ENCODE measurements at places on chromosomes 5 and 9.

DNA sequence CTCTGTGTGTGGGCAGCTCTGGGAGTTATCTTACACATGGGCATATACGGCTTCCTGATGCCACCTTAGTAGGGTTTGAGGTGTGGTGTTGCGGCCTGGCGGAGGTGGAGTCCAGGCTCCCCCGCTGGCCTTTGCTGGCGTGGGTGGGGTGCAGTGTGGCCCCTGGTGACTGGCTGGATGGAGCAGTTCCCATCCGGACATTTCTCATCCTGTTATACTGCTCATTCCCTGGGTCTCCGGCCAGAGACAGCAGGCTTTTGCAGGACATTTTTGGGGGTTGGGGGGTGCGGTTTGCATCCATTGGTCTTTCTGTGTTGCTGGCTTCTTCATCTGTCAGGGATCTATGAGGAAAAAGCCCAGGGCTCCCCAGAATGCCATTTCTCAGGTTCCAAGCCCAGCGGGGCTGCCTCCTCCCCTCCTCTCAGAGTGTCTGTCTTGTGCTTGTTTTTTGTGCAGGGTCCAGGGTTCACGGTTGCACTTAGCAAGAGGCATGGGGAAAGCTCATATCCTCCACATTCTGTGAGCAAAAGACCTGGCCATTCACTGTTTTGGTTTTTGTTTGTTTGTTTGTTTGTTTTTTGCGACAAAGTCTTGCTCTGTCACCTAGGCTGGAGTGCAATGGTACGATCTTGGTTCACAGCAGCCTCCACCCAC is 22.3 kb downstream of the NDUFS6 start:
- DNase-seq = no peak

GRCh38 chr9:112570671-112571167 is 84.1 kb downstream of the KIAA1958 start:
- no peak for DNase-seq

DNA sequence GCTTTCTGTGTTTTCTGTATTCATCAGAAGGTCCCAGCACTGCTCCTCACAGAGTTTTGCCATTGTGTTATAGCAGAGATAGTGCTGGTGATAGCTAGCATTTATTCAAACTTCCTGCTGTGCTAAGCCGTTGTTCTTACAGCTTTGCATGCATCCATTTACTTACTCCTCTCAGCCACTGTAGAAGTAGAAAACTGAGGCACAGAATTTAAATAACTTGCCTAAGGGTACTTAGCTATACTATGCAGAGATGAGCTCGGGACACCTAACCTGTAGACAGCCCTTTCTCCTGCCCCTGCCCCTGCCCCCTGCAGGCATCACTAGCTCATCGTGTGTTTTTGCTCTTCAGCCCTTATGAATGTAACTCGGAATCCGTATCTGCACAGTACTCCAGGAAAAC is 227.6 kb downstream of the SAXO1 start:
- no peak for DNase-seq

DNA sequence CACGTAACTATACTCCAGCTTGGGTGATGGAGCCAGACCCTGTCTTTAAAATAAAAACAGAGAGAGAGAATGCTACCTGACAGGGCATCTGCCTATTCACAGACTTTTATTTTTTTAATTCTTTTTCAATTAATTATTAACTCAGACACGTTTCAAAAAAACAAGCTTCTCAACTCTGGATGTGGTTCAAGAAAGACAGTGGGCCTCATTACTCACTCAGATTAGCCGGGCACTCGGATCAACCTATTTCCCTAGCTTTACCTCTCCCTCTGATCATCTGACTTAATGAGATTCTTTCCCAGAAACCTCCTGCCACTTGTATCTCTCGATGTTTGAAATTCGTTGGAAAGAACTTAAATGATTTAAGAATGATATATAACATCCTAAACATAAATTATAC is 134.1 kb downstream of the TRPM6 start:
- DNase-seq = no peak

DNA sequence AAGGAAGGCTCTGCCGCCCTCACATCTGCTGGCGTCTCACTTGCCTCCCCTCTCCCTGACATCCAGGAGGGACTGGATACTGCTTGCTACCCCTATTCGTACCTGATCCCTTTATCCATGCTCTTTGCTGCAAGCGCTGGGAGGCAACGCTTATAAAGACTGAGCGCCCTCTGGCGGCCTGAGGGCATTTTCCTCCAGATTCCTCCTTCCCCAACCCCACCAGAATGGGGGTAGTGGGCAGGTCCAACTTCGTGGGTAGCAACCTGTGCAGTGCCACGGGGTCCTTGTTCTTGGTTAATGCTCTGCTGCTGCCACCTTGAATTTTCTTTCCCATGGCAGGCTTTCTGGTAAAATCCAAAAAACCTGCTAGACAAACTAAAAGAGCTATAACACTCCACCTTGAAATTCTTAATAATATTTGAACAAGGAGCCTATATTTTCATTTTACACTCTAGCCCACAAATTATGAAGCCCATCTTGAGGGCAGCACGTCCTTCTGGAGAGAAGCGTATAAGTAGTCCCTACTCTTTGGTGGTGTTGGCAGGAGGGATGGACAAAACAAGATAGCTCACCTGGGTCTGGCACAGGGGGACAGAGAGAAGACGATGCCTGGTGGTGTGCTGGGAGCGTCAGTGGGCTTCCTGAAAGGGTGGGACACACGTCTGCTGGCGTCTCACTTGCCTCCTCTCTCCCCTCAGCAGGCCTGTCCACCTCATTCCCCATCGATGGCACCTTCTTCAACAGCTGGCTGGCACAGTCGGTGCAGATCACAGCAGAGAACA is 52.5 kb downstream of the JADE2 start:
- peak; percentile 86 for DNase-seq

DNA sequence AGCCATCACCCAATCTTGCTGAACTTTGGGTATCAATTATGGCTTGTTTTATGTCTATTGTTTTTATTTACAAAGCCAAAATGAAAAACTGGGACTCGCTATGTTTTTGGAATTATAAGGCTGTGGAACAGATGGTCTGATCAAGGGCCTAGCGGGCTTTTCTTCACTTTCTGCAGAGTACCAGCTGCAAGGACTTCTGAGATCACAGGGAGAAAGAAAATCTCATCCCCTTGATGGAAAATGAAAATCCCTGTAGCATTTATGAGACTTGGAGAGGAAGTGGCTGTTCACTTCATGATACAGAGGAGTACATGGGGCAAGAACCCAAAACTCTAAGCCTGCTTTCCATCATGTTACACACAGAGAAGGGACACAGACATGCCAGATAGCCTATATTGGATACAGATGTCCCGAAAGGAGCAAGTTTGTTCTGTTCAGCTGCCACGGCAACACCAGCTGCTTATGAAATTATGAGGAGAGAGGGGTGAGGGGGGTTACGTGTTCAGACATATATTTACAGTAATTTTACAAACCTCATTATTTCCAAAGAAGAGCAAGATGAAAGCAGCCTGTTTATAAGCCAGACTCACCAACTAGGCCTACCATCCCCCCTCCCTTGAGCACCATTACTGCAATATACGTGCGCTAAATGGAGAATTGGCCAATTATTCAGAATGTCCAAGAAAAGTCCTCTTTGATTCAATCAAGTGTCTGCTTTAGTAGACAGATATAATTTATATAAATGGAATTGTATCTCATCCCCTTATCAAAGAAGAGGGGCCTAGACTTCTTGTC is 220.0 kb downstream of the MARCHF11 start:
- no peak for DNase-seq

DNA sequence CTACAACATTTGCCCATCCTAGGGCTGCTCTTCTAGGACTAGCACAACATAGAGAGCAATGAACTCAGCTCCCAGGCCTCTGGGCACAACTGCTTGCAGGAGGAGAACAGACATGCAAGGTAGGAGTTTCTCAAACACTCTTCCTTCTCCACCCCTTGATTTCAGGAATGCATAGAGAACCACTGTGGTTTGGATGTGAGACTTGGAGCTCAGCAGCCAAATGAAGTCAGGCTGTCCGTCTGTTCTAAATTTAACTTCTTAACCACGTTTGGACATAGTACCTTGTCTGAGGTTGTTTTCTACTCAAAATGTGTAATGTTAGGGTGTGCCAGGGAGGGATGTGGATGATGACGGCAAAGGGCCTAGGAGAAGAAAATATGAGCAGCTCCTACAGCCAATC is 515.1 kb upstream of the TNC start:
- DNase-seq = no peak

- no peak for DNase-seq
Observed at GRCh38 chr9:78860801-78861475, 564.0 kb downstream of the PSAT1 start.

- no peak for DNase-seq
Observed at GRCh38 chr9:101427358-101427757, 8.2 kb downstream of the ALDOB start.

DNA sequence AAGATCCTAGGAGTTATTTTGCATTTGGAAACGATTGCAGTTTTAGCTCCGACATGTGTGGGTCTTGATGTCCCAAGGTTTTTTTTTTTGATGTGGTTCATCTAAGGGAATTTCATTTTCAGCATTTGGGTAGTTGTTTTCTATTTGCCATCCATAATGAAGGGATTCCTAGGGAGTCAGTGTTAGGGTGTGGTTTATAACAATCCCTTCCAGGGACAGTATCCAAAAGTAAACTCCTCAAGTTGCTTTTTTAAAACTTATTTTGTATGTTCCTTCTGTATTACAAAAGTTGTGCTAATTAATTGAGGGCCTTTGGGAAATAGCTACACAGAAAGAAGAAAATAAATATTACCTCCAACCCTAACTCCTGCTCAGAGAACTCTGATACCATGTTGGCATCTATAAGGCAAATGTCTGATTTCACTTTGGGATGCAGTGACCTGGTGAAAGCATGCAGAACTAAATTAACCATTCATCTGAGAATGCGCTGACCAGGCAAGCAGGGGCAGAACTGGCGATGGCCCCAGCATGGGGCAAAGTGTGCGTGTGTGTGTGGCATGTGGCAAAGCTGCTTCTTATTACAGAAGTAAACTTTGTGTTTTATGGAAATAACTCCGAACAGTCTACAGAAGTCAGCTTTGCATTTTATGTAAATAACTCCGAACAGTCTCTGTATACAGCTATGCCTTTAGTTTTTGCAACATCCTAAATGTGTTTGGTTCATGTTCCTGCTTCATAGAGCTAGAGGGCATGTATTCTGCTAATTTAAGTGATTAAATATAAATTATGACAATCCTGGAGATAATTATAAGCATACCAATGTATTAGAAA is 237.2 kb downstream of the TRPM3 start:
- DNase-seq = no peak

DNA sequence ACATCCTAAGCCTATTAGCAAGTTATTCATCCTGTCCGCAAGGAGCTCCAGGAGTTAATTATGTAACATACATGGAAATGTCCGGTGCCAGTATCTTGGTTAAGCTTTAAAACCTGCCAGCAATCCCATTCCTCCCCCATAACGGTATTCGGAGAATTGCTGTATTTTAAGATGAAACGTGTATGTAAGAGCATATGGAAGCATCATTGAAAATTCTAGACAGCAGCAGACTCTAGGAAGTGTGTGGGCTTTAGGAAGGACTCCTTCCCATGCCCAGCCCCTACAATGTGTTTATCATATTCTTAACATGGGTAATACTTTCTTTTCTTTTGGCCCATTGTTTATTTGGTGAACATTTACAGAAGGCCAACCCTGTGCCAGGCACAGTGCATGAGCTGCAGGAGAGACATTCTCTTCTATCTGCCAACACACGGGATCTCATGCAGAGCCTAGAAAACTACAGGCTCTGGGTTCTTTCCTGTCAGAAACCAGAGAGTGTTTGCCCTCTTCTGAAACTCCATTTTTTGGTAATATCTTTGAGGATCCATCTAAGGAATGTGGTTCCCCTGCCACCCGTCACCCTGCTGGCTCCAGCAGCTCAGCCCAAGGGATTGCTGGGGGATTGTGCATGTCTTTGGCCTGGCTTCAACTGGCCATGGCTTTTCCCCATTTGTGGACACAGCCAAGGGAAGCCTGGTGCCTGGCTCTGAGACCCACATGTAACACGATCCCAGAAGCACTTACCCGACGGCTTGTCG is 15.1 kb downstream of the ANGPTL2 start:
- DNase-seq = no peak

- peak; percentile 64 for DNase-seq
Observed at GRCh38 chr9:133347515-133347984, 381 bp downstream of the MED22 start.

GRCh38 chr5:7146886-7147285 is 249.1 kb upstream of the ADCY2 start:
- DNase-seq = no peak

DNA sequence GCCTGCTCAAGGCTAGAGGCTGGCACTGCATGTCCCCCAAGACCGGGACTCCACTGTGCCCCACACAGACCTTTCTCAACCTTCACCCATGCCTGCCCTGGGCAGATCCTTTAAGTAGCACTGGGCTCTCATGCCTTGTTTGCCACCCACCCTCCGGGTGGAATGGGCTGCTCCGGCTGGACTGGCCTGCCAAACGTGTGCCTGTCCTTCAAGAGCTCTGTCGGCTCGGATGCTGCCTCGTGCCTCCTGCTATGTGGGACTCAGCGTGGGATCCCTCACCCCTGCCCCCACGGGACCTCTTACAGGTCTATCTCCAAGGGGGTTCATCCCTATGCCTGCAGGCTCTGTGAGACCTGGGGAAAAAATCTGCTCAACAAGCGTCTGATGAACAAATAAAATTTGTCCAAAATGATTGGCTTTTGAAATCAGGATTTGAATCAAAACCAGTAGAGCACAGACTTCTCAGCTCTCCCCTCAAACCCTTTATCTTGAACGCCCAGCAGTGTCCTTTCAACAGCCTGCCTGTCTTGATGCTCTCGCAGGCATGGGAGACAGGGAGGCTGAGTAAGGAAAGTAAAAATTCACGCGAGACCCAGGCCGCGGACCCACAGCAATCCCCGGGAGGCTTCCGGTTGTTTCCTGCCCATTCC is 56.3 kb downstream of the CRB2 start:
- DNase-seq = no peak

DNA sequence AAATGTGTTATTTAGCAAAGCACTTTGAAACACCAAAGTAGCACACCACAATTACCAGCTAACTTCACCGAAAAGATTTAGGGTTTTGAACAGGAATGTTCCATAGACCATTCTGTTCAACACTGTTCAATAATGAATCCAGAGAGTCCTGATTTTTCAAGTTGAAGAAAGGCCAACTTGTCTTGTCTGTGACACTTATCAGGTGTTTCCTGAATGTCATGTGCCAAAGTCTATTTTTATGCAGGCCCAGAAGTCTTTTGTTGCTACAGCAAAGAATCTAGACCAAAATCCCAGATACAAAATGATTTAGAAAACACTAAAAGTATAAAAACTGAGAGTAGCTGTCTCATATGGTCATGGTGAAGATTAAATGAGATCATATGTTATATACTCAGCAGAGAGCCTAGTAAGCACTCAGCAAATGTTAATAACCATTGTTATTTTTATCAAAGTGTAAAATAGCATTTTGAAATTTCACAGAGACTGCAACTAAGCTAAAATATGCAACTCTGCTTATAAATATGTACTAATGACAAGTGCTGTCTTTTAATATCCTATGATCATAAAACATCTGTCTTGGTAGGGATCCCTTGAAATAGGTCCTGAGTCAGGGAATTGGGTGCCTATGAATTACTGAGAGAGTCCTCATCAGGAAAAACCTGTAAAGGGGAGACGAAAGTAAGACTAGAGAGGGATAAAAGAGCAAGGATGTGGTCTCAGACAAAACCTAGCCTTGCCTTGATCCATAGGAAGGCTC is 122.4 kb upstream of the SLC12A2 start:
- DNase-seq = peak; percentile 50

Measured in common myeloid progenitor, CD34-positive (primary cell).